ENCODE measurements at places on chromosomes 5 and 9. TPM values are rescaled to one million over a fixed set of nuclear protein-coding genes. Genes with fewer than 3 reads are reported as not detected.

The IFNK gene
- total RNA-seq, result not detected

DNA sequence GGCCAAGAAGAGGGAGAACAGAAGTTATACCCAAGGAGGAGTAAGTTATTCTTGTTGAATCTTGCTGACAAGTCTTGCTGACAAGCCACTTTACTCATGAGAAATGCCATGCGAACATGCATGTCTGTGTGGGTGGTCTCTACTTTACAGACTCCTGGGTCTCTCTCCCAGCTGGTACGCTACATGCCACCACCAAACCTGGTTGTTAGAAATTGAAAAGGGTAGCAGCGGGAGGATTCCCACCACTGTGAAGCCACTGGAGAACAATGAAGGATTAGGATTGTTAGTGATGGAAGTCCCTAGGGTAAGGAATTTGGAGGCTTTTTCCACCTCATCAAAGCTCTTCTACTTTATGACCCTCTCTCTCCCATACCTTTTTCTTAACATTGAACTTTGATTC is 53.6 kb upstream of the GABRB2 start:
- no peak for DNase-seq

DNA sequence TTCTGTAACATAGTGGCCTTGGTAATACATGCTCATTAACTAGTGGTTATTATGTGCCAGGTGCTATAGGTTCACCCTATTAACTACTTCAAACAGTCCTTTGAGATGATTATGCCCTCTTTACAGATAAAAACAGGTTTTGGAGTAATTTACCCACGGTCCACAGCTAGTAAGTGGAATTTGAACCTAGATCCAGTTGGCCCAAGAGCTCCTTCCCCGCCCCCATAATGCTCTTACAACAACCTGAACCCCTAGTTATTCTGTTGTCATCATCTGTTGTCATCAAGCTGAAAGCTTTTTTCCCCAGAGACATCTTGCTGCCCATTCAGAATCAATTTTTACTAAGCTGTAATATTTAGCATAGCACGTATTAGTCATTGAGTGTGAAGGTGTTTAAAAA is 23.2 kb downstream of the XPA start:
- DNase-seq, result no peak

GRCh38 chr9:88197016-88197415 is 58.7 kb upstream of the SPATA31C2 start:
- no peak for DNase-seq
